ENCODE measurements at places on chromosomes 3 and 15.

DNA sequence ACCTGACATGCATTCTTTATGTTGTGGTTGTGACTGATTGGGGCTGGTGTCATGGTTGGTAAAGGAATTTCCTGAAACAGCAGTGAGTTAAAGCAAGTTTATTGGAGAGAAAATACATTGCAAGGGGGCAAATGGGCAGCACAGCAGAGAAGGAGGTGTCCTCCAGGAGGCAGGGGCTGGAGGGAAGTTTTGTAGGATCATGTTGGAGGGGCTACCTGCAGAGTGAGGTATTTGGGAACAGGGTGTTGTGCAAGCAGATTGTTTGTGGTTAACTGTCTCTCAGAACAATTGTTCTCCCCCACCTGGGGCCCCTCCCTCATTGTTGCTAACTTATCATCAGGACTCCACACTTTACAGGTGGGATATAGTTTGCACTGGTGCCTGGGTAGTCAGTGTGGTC is 196.0 kb downstream of the NSUN3 start:
- DNase-seq, result no peak

GRCh38 chr3:107939691-107940442 is 151.0 kb downstream of the CD47 start:
- no peak for DNase-seq

- DNase-seq, result no peak
These were observed 227.8 kb downstream of the UBE2E2 start for GRCh38 chr3:23430781-23431398.

GRCh38 chr3:152976239-152976638 is 141.3 kb downstream of the P2RY1 start:
- DNase-seq, result no peak

GRCh38 chr3:25474052-25474451 is 46.0 kb downstream of the RARB start:
- no peak for DNase-seq
